ENCODE measurements at places on chromosomes 1 and 21.

DNA sequence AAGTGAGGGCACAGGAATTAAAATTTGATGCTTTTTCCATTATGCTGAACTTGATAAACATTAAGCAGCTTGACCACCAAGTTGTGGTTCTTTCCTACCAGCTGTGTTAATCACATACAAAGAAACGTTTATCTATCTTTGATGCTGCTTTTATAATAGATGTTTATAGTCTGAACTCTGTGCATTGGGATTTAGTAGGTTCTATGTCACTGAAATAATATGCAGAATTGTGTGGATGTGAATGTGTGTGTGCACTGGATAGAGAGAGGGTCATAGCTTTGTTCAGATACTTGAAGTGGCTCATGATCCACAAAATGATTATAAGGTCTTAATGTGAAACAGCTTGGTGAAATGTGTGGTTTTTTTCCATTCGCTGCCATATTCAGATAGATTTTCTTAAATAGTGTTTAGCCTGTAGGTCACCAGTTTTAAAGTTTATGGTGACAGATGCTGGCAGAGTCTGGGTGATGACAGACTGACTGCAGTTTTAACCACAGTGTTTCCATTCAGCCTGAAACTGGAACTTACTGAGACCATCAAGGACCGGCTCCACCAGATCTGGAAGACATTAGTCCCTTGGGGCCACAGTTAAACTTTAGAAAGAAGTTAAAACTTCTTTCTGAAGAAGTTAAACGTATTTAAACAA, 10.2 kb downstream of the DDI2 start:
- no peak for DNase-seq

- no peak for DNase-seq
These were observed 91.0 kb downstream of the PTPN14 start for GRCh38 chr1:214460304-214460916.

DNA sequence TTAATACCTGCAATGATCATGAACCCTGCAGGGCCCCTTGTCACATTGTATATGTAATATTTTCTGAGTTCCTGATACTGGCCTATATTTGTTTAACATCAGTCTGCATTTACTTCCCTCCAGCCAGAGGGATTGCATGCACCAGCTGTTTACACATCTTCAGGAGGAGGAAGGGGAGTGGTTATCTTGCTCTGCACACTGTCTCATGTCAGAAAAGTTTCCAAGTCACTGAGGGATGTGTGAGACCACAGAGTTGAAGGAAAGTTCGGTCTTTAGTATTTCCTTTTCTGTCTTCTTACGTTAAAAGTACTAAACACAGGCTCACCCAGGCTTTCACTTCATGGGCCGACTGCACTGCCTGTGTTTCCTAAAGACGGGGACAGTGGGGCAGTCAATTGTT, 574.1 kb downstream of the LMO4 start:
- no peak for DNase-seq

DNA sequence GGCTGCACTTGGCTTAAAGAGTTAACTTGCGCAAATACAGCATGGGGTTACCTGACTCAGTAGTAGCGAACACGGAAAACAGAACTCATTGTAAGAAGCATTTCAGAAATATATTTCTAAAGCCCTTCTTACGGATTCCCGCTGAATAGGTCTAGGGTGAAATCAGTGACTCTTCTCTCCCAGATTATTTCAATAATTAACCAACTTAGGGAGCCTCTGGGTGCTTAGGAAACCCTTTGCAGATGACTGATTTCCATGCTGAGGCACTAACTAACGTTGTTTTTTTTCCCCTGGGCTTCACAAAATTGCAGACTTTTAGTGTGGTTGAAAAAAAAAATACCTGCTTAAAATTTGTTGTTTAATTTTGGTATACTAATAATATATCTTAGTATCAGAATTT, 40.3 kb downstream of the BTG3 start:
- no peak for DNase-seq

DNA sequence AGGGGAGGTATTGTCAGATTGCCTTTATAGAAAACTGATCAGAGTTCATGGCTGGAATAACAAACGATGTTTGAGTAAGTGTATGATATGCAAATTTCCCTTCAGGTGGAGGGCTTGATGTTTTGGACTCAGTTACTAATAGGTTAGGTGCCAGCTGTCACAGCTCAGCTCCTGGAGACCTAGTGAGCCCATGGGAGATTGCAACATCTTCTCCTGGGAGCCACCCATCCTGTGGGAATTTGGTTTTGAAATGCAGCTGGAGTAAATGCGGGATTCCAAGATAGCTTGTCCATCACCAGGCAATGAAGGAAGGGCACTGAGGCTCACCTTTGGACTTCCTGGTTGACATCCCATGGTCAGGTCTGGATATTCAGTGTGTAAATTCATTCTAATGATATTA, 211.4 kb upstream of the NRIP1 start:
- no peak for DNase-seq

GRCh38 chr1:245039196-245039595, 115.6 kb upstream of the KIF26B start:
- no peak for DNase-seq

- DNase-seq = peak; percentile 60
These were observed 112.4 kb downstream of the PLXNA2 start for GRCh38 chr1:208131621-208132286.

- no peak for DNase-seq
These were observed 20.6 kb downstream of the ABCB10 start for GRCh38 chr1:229537894-229538293.

GRCh38 chr1:223031733-223032601, 111.1 kb downstream of the TLR5 start:
- DNase-seq = no peak

DNA sequence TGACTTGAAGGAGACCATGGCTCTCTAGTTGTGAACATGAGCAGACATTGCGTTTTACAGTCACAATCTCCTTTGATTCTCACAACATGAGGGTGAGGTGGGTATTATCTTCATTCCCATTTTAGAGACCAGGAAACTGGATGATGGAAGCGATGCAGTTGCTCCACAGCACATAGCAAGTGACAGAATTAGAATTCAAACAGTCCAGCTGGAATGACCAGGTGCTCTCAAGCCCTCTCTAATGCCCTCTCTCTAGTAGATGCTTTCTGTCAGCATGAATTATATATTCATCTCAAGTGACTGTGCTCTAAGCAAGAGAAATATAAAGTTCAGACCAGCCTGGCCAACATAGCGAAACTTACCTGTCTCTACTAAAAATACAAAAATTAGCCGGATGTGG, 9.8 kb upstream of the KIF1B start:
- DNase-seq = no peak

DNA sequence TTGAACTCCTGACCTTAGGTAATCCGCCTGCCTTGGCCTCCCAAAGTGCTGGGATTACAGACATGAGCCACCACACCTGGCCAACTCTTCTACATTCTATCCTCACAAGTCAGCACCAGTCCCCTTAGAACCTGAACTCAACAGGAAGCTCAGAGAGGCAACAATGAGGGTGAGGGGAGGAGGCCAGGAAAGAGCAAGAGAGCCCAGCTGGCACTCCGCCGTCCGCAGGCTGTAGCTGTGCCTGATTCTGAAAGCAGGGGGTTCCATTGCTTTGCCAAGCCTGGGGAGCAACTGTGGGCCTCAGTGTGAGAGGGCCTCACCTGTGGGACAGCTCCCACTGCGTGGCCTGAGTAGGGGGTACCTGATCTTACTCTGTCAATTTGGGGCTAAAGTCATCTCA, 18.7 kb downstream of the STK40 start:
- DNase-seq = no peak

DNA sequence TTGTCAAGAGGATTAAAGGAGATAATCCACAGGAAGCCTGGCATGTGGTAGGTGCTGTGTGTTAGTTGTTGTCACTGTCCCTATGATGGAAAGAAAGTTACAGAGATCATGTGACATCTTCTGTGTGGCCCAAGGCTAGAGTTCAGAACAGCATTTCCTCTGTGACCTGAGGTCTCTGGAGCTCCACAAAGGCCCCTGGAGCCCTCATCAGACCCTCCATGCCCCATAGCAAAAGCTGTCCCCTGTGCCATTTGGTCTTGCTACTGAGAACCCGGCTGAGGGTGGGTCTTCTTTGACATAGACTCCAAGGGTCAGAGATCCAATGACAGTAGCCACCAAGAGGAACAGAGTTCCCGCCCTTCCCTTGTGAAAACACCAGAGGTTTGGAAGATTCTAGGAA, 8.1 kb downstream of the CELA2B start:
- no peak for DNase-seq

DNA sequence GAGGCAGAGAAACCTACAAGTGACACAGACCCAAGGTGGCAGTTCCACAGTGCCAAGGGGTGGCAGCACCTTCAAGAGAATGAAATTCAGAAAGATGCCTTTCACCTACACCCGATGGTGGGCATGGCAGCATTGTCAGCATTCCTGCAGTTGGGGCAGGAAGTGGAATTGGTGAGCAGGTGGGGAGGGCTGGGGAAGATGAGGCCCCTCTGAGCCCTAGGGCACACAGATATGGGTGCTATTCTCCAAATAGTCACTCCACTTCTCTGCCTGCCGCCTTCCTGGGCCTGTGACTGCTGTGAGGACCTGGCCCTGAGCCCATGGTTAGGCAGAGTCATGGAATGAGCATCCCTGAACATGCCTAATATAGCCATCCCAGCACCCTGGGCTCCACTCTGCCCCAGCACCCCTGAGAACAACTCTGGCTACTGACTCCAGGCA, 8.3 kb downstream of the SHISA4 start:
- no peak for DNase-seq

- peak; percentile 55 for DNase-seq
These were observed 680.3 kb downstream of the PLA2G4A start for GRCh38 chr1:187509091-187509490.

DNA sequence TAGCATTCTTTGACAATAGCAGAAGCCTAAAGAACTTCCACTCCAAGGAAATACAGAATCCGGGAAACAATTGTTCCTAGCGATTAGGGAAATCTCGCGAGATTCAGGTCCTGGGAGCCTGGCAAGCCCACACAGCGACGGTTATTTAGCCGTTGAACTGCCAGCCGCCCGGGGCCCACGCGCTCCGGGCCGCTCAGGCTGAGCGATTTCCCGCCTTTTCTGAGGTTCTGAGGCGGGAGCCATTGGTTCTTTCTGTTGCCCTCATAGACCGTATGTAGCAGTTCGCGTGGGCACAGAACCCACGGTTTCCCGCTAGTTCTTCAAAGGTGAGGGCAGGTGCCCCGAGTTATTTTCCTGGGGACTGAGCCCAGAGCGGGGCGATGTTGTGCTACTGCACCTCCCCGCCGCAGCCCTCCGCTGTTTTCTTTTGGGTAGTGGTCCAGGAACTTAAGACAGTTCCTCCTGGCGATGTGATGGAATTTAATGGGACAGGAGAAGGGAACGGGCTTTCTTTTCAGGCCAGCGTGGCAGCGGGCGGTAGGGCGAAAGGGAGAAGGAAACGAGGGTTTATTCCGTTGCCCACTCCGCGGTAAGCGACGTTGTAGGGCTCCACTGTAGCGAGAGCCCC, at the start of gene SYCP1:
Gene SYCP1 (plus strand): TSS at position 171 of the 628 bp plus-strand sequence. CDS start 602 bp downstream, outside the sequence.
- no peak for DNase-seq

DNA sequence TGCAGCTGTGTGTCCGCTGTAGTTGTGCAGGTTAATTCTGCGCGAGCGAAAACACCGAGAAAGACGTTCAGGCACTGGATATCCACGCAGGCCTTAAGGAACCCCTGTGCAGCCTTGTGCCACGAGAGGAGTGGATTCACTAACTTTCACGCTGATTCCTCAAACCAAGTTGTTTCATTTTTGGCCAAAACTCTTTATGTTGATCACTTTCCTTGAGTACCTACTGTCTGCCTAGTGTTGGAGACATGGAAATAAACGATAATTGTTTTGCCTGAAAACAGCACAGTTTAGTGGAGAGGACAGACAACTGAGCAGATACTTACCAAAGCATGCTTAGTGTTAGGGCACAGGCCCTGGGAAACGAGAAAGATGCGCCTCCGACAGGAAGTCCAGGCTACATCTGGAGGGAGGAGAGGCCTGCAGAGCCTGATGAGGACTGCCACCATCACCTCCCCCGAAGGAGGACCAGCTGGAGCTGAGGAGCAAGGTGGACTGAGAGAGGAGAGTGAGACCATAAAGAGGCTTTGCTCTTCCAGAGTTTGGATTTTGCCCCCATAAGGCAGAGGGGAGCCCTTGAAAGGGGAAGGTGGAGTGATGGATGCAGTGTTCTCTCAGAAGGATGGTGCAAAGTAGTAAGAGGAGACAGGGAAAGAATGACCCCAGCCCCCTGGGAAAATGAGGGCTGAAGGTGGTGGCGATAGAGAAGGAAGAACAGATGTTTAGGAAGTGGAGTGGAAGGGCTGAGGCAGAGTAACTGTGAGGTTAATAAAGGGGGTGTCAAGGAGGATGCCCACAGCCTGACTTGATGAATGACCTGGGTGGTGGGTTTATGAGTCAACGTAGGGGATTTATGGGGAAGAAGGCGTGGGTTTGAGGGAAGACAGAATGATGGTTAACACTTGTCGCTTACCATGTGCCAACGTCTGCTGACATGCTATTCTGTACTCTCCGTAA, 956 bp upstream of the SCAF4 start:
- peak; percentile 42 for DNase-seq

DNA sequence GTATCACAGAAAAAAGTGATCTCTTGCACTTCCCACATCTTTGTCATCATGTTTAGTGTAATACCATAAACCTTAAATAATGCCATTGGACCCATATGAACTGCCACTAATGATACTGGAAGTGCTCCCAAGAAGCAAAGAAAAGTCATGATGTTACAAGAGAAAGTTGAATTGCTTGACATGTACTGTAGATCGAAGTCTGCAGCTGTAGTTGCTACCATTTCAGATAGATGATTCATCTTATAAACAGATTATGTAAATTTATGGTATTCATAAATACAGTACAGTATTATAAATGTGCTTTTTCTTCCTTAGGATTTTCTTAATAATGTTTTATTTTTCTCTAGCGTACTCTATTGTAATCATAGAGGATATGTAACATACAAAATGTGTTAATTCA, 30.1 kb upstream of the LAMC2 start:
- DNase-seq = no peak

DNA sequence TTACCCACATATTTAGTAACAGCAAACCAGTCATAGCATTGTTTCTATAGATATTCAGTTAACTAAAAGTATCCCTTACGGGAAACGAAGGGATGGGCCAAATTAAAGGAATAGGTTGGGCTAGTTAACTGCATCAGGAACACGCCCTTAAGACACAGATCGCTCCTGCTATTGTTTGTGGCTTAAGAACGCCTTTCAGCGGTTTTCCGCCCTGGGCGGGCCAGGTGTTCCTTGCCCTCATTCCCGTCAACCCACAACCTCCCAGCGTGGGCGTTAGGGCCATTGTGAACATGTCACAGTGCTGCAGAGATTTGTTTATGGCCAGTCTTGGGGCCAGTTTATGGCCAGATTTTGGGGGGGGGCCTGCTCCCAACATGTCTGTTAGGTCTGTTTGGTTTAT, 14.7 kb downstream of the TNFRSF18 start:
- no peak for DNase-seq

GRCh38 chr1:204730826-204731459, 45.4 kb upstream of the LRRN2 start:
- peak; percentile 93 for DNase-seq

GRCh38 chr1:22039594-22040285, 12.8 kb upstream of the CDC42 start:
- peak; percentile 58 for DNase-seq

All from NCI-H146 (cell line).